ENCODE measurements at places on chromosomes 5 and 9. TPM values are rescaled to one million over a fixed set of nuclear protein-coding genes. Genes with fewer than 3 reads are reported as not detected.

- no peak for DNase-seq
Observed at GRCh38 chr5:57696825-57697570, 214.4 kb upstream of the ACTBL2 start.

- DNase-seq = no peak
Observed at GRCh38 chr9:78368236-78368635, 71.3 kb downstream of the PSAT1 start.

- DNase-seq = no peak
Observed at GRCh38 chr5:41083306-41083705, 12.2 kb upstream of the MROH2B start.

DNA sequence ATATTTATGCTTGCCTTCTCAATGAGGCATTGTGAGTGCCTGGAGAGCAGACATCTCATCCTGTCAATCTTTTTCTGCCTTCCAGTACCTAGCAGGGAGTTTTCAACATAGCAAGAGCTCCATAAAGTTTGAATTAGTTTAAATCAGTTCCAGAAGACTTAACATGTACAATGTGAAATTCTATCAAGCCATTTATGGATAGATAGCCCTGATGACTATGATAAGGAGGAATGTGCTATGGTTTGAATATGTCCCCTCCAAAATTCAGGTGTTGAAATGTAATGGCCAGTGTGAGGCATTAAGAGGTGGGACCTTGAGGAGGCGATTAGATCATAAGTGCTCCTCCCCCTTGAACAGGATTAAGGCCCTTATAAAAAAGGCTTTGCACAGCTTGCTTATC lies 306.9 kb upstream of the SMARCA2 start:
- DNase-seq = no peak

DNA sequence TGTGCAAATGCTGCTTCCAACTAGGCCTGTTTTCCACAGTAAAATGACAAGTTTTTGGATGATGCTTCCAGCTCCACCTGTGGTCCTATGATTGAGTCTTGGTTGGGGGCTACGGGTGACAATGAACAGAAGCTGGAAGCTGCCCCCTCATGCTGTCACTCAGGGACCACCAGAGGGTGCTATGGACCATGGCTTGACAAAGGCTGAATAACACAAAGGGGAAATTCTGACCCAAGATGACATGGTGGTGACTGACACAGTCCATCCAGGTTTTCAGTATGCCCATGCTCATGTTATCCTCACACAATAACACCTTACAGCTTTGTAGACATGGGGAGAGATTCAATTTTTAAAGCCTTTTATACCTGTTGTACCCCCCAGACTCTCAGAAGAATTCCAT lies 23.9 kb upstream of the SAP30L start:
- no peak for DNase-seq

DNA sequence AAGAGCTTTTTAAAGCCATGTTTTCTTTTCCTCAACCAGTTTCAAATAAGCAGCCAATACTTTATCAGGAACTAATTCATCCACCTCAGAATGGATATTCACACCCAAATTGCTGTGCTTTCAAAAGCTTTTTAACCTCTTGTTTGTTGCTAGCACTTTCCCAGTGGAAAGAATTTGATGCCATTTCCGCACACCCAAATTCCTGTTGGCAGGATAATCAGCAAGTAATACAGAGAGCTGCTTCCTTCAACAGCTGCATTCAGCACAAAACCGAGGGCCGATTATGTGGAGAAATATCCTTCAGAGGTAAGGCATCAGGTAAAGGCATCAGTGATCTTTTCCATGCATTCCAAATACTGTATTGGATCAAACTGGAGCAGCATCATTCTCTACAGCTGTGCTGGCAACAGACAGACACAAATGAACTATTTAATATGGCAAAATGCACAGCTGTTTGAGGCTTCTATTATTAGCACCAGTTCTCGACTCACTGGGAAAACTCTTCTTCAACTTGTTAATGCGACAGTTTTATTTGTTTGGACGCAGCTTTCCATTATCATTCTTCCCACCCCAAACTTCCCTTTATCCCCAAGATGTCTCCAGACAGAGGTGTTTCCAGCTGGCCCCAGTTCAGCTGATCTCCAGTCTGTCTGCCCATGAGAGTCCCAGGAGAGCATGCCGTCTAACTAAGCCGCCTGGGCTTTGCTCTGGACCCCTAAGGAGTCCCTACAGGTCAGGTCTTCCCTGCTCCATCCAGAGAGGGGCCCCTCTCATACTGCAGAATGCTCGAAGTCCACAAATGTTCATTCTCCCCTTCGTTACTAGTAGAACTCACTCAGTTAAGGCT lies 22.2 kb upstream of the MGAT1 start:
- no peak for DNase-seq

DNA sequence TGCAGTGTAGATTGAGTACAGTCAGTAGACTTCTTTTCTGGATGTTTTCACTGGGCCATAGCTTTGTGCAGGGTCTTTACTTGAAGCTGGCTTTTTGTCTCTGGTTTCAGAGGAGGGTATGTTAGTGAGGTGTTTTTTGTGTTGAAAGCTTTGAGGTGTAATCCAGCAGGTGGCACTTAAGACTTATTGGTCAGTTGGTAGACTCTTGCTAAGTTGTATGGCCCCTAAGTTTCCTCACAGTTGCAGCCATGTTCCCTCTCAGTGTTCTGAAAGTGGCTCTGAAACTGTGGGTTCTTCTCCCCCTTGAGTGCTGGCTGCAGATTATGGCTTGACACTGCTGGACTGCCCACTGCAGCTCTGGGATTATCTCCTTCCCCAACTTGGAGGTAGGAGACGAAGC lies 55.7 kb upstream of the SLC44A1 start:
- DNase-seq = no peak

DNA sequence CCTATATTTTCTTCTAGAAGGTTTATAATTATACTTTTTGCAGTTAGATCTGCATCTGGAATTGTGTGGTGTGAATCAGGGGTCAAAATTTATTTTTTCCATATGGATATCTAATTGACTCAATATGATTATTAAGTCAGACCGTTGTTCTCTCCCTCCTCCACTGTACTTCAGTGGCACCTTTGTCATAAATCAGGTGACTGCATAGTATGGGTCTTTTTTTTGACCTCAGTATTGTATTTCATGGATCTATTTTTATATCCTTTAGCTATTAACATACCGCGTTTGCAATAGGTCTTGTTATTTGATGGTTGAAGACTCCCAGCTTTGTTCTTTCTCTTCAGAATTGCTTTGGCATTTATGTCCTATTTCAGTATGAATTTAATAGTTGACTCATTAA lies 107.4 kb downstream of the BOD1 start:
- no peak for DNase-seq

DNA sequence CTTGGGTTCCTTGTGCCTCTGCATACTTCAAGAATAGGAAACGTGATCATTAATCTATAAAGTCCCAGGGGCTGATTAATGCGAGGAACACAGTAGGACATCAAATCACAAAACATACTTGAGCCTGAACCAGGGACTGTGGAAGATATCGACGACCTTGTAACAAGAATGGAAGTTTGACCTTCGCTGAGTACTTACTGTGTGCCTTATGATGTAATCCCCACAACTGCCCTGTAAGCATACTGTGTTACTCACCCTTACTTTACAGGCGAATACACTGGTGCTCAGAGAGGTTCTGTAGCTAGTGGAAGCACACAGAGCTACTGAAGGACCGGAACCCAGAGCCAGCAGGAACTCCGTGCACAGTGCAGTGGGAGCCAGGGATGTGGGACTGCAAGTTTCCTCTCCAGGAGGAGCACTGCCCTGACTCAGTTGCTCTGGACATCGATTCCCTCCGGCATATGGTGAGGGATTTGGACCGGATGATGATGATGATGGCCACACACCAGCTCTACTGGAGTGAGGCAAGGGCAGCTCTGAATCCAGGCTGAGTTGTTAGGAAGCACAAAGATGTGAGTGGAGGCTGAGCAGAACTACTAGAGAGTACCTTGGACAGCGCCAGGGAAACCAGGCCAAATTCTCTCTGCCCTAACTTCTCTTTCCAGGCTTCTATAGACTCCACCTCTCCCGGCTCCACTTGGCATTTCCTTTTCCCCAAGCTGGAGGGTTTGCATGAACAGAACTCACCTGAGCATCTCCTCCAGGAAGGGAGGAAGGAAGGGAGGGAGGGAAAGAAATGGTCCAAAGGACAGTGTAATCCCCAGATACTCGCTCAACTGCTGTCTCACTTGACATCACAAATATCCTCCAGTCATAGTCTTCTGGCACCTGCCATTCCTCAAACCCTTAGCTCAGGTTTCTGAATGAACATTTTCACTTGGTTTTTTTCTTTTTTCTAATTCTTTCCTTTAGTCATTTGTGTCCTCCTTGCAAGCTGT lies 1.5 kb upstream of the GABBR2 start:
- DNase-seq = no peak

- DNase-seq = no peak
Observed at GRCh38 chr9:128102861-128103588, 24.5 kb downstream of the PTGES2 start.

DNA sequence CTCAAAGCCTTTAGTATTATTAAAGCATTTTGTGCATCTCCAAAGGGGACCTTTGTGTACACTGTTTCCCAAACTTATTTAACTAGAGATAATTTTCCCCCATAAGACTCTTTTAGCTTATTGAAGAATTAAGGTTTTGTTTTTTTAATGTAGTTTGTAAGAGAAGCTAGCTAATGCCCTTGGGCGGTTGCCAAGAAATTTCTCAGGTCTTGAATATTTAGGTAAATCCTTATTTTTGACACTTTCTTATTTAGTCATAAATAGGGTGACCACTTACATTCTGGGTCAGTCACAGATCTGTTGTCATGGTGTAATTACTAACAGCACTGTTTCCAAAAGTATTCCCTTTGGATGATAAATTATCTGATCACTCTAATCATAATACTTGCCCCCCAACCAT lies 27.2 kb downstream of the TNFAIP8 start:
- DNase-seq = no peak

DNA sequence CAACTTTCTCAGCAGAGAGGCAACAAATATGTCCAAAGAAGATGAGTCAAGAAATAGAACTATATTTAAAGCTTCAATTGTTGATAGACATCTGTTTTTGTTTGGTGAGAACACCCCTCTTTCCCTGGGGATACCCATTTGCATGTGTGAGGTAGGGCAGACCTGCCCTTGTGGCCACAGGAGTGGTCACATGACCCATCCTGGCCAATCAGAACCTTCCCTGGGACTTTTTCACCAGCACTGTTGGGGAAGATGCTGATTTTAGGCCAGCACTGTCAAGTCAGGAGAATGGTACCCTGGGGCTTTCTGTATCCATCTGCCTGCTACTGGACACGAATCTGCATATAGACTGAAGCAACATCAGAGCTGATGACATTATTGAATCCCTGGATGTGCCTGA lies 211.2 kb downstream of the CDK5RAP2 start:
- no peak for DNase-seq

- DNase-seq = peak; percentile 42
Observed at GRCh38 chr9:74770508-74771261, 117.0 kb downstream of the TRPM6 start.

DNA sequence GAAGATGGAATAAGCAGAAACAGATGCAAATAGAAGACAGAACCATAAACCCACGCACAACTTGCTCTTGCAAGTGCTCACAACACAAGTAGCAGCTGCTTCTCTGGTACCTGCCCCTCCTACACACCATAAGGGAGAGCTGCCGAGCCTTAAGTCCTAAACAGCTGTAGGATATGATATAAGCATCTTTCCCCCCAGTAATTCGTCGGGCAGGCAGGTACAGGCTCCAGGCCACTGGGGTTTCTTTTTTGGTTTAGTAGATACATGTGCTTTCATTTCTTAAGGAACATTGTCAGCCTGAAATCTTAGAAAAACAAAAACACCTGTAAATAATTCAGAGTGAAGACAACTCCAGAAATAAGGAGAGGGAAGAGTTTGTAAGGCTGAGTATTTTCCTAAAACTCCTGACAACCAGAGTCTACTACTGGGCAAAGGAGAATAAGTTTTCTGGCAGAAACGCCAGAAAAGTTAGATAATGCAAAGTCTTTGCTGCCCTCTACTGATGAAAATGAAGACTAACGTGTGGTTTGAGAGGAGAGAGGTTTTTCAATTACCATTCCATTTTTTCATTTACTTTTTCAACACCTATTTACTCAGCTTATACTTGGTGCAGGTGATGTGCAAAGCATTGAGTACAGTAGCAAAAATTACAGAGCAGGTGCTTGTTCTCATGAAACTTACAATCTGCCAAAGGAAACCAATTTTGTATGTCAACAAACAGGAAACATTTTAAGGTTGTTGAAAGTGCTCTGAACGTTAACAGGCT lies 20.1 kb upstream of the TCERG1 start:
- no peak for DNase-seq

- no peak for DNase-seq
Observed at GRCh38 chr9:98240475-98240874, 15.0 kb downstream of the TBC1D2 start.

DNA sequence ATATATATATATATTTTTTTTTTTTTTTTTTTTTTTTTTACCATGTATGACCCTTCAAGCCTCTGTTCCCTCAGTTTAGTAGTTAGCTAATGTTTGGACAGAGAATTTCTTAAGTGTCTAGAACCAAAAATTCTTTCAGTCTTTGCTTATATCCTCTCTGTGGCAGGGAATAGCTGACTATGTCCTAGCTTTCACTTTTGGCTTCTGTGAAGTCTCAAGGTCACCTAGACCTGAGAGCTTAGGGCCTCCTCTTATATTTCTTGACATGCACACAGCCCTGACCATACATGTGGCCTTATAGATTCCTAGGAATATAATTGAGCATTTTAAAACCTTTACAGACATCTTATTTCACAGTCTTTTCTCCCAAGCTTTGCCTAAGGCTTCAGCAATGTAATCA lies 930.8 kb upstream of the CDH9 start:
- no peak for DNase-seq

GRCh38 chr9:109730228-109730627 lies 49.8 kb upstream of the PALM2AKAP2 start:
- no peak for DNase-seq

The TEX48 gene
- total RNA-seq = 0.61 TPM

The CDX1 gene
- not detected for total RNA-seq

The UBE2QL1 gene
- not detected for total RNA-seq

The SAPCD2 gene
- 56.8 TPM for total RNA-seq

The PKD2L2 gene
- not detected for total RNA-seq

The SEC16A gene
- 89.2 TPM for total RNA-seq

The FCN2 gene
- not detected for total RNA-seq

The BTNL3 gene
- not detected for total RNA-seq

The SLC36A2 gene
- not detected for total RNA-seq

All from activated CD8-positive, alpha-beta T cell treated with anti-CD3 and anti-CD28 coated beads, Interleukin-2, amount 10 ng/mL, durations not matched to agents 7 days and 5 days (primary cell).